ENCODE measurements at places on chromosomes 6 and 20. TPM values are rescaled to one million over a fixed set of nuclear protein-coding genes. Genes with fewer than 3 reads are reported as not detected.

NRN1 gene
- total RNA-seq, result 0.45 TPM

KIAA1755 gene
- not detected for total RNA-seq

MAPK13 gene
- 29.5 TPM for total RNA-seq

FLRT3 gene
- 5.2 TPM for total RNA-seq

RIPPLY2 gene
- not detected for total RNA-seq

PROKR2 gene
- total RNA-seq, result not detected

FOXS1 gene
- not detected for total RNA-seq

PM20D2 gene
- 21.5 TPM for total RNA-seq

RPN2 gene
- total RNA-seq, result 272 TPM

TOMM6 gene
- 60.7 TPM for total RNA-seq

ADGRB3 gene
- total RNA-seq, result under 0.01 TPM

SCRT2 gene
- not detected for total RNA-seq

CALHM4 gene
- total RNA-seq, result not detected

MATN4 gene
- total RNA-seq, result not detected

LY86 gene
- total RNA-seq, result not detected

TCP11 gene
- 0.60 TPM for total RNA-seq

HCRTR2 gene
- total RNA-seq, result not detected

FRK gene
- total RNA-seq, result 44.4 TPM

C6orf132 gene
- total RNA-seq, result 16.3 TPM

NR2E1 gene
- total RNA-seq, result not detected

AKAP12 gene
- total RNA-seq, result 54.4 TPM

NKX2-4 gene
- not detected for total RNA-seq

PTK7 gene
- 81.3 TPM for total RNA-seq

BPIFA1 gene
- not detected for total RNA-seq

CHRNA4 gene
- not detected for total RNA-seq

CD109 gene
- total RNA-seq, result 25.2 TPM

TPD52L2 gene
- total RNA-seq, result 154 TPM

RAET1E gene
- total RNA-seq, result not detected

LHFPL5 gene
- total RNA-seq, result not detected

CST5 gene
- total RNA-seq, result not detected

VSX1 gene
- not detected for total RNA-seq

COL9A1 gene
- not detected for total RNA-seq

MRPL2 gene
- total RNA-seq, result 25.4 TPM

HRH3 gene
- total RNA-seq, result not detected

C6orf141 gene
- 2.4 TPM for total RNA-seq

SLC17A4 gene
- total RNA-seq, result not detected

SLC17A3 gene
- 5.6 TPM for total RNA-seq

LEMD2 gene
- total RNA-seq, result 50.2 TPM

HSPA1L gene
- total RNA-seq, result 0.87 TPM

CDKAL1 gene
- 41.7 TPM for total RNA-seq

F13A1 gene
- total RNA-seq, result not detected

TREML1 gene
- not detected for total RNA-seq

LY6G6F gene
- total RNA-seq, result not detected

GTSF1L gene
- not detected for total RNA-seq

HCK gene
- not detected for total RNA-seq

C2 gene
- not detected for total RNA-seq

CCDC28A gene
- 20.0 TPM for total RNA-seq
